ENCODE measurements at places on chromosomes 5 and 9.
A peak's percentile ranks its signal among the peaks of the same experiment; 100 is the strongest.

DNA sequence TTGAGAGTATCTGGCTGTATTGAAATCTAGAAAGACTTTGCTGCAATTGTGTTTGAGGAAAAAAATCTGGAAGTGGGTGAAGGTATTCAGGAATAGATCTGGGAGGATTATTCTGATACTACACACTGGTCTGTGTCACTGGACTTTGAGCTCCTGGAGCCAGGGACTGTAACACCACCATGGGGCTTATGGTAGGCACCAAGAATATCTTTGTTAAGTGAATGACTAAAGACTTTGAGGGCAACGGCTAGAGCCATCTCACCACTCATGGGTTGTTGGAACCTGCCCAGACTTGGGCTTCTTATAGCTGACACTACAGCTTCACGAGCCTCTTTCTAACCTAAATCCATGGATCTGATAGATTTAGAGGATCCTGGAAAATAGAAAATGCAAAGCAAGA is 10.2 kb downstream of the NFX1 start:
- no peak for DNase-seq

DNA sequence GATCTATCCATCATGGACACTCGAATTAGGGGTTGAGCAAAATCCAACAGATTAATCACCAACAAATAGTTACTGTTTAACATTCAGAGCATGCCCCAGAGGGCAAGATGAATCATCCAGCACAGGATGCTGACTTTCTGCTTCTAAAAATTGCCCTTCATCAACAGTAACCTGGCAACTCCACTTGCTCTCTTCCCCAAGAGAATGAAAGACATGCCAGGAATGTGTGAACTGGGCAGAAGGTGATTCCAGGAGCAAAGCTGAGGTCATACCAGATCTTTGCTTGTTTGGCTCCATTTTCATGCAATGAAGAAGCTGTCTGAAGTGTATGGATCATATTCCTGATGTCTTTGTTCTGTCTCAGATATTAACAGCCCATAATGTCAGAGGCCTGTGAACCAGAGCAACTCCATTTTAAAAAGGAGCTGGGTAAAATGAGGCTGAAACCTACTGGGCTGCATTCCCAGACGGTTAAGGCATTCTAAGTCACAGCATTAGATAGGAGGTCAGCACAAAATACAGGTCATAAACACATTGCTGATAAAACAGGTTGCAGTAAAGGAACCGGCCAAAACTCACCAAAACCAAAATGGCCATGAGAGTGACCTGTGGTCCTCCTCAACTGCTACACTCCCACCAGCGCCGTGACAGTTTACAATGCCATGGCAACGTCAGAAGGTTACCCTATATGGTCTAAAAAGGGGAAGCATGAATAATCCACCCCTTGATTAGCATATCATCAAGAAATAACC is 2.5 kb upstream of the ZNF367 start:
- DNase-seq, result peak; percentile 21

DNA sequence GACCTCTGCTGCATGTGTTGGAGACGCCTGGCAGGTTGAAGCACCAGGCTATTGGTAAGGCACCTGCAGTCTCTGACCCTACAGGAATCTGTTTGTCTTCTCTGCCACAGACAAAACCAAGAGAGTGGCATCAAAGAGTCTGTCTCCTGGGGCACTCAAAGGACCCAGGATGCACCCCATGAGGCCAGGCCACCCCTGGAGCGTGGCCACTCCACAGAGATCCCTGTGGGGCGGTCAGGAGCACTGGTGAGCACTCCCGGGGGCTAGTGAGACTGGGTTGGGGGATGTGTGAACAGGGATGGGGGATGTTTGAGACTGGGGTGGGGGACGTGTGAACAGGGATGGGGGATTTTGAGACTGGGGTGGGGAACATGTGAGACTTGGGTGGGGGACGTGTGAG is 240.3 kb downstream of the CACNA1B start:
- no peak for DNase-seq

GRCh38 chr9:72950875-72951442 is 1.9 kb downstream of the ALDH1A1 start:
- no peak for DNase-seq

- no peak for DNase-seq
Observed at GRCh38 chr5:4518903-4519672, 621.0 kb upstream of the ADAMTS16 start.

- DNase-seq, result no peak
Observed at GRCh38 chr9:111016426-111017045, 21.7 kb downstream of the LPAR1 start.

DNA sequence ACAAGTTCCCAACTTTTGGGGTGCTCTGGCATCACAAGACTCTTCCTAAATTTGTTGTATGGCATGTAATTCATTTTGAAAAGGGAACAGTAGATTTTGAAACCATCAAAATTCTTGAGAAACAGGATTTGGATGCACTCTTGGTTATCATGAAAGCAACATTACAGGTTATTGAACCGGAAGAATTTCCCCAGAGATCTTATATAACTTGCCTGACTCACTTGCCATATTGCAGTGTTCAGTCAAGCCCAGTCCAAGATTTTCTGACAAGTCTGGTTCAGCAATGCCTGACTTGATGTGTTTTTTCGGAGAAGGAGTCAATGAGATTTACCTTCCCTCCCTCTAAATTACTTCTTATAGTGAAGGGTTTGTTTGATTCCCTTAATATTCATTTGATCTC is 32.0 kb downstream of the SMIM15 start:
- DNase-seq, result no peak

GRCh38 chr9:105879181-105879580 is 184.8 kb downstream of the TMEM38B start:
- no peak for DNase-seq

GRCh38 chr9:105503881-105504280 is 54.0 kb upstream of the FKTN start:
- DNase-seq, result no peak

GRCh38 chr5:92329759-92330158 is 946.6 kb upstream of the ARRDC3 start:
- DNase-seq, result no peak

DNA sequence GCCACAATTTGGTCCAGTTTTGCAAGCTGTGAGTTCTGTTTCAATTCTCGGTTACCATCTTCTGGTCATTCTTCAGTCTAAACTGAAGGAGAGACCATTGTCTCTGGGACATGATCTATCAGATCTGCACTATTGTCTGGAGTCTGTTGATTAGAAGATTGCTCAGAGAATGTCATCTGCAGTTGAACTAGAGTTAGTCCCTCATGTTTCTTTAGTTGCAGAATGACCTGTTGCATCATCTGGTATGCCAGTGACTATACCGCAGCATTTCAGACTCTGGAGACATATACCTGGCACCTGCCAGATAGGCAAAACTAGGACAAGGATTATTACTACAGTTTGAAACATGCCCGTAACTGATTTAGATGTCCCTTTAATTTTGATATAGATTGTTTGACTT is 194.8 kb downstream of the LRRC70 start:
- no peak for DNase-seq

- DNase-seq, result no peak
Observed at GRCh38 chr9:130320723-130321481, 55.3 kb downstream of the HMCN2 start.

DNA sequence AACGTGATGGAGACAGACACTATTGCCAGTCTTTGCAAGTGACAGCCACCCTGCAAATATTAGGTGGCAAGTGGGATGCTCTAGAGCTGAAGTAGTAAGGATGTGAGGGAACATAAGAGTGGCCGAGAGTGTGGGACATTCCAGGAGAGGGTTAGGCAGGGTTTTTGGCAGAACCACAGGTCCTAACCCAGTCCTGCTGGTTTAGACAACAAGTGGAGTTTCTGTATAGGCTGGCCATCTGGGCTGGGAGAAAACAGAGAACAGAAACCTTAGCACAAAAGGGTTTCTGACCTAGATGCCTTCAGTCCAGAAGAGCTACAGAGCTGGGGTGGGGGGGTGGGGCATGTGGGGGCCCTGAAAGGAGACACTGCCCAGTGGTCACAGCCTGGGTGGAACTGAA is 107.4 kb downstream of the TMEM174 start:
- DNase-seq, result no peak

GRCh38 chr9:7707934-7708333 is 91.6 kb downstream of the DMAC1 start:
- no peak for DNase-seq

- no peak for DNase-seq
Observed at GRCh38 chr9:130522233-130522808, 57.1 kb upstream of the FUBP3 start.

GRCh38 chr5:59813761-59814536 is 79.6 kb downstream of the PDE4D start:
- no peak for DNase-seq

- DNase-seq, result no peak
Observed at GRCh38 chr5:150081541-150082283, 4.6 kb downstream of the CSF1R start.

GRCh38 chr5:179530069-179530998 is 20.0 kb upstream of the RUFY1 start:
- peak; percentile 55 for DNase-seq

DNA sequence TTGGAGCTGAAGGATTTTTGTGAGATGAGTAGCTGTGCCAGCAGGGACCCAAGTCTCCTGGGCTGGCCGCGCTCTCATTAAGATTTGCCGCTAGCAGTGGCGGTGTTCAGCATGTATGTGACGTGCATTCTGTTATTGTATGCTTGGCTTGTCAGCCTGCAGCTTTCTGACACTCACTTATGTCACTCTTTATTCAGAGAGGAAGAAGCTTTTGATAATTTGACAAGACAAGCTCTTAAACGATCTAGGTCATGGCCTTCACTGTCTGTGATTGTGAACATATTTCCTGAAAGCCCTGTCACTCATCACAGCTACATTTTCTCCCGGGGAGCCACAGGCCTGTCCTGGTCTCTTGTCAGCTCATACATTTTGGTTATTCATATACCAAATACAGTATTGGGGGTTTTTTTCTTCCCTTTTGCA is 98.2 kb upstream of the GRHPR start:
- no peak for DNase-seq

GRCh38 chr5:18800293-18801025 is 1166.2 kb downstream of the TAF11L14 start:
- no peak for DNase-seq

DNA sequence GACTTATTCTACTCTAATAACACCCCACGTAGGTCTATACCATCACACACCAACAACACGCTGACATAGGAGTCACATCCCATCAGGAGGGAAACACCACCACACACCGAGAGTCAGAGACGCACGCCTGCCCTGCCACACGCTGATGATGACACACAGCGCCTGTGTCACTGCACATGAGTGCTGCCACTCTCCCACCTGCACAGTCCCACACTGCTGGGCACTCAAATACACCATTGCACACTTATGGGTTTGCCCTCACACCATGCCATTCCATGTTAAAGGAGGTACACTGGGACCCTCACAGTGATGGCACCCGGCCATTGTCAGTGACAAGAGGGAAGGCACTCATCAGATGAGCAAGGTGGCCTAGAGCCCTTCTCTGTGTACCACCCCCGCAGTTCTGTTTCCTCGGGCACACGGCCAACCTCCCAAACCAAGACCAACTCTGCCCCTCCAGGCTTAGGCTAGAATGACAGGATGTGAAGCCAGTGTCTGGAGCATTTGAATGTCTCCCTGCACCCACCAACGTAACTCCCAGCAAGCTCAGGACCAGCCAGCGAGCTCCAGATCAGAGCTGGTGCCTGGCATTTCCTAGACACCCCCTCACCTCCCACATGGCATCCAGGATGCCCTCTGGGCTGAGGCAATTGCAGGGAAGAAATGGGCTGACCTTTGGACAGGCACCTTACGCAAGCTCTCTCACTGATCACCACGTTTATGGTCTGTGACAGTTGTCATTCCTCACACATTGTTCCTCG is 3.6 kb upstream of the CPLX2 start:
- no peak for DNase-seq

GRCh38 chr5:87103616-87104287 is 163.9 kb upstream of the RASA1 start:
- DNase-seq, result no peak

DNA sequence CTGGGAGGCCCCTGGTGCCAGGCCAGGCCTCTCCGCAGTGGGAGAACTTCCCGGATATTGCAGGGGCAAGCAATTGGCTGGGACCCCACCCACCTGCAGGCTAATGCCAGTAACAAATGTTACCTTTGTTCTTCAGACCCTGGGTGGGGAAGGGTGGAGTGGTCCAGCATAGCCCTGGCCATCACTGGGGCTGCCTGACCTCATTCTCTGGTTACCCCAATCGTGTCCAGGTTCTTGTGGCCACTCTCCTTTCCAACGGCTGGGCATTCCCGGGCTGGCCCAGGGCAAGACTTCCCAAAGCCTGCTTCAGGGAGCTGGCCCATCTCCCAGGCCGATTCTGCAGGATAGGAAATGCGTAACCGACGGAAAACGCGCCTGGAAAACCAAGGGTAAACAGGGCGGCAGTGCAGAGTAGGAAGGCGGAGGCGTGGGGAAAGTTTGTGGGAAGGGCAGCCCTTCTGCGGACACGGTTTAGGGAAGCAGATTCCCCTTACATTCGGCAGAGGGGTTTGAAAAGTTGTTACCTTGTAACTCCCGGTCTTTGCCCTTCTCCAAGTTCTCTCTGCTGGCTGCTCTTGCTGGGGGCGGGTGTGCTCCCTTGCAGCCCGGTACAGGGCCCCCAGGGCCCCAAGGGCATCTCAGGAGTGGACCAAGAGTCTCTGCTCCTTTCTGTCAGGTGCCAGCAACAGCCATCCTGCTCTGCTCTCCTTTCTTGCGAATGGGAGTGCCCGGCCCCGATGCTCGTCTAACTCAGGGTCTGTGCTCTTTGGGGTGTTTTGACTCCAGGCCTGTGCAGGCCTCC is 3.5 kb downstream of the NRARP start:
- no peak for DNase-seq

GRCh38 chr5:57754616-57755015 is 272.0 kb upstream of the ACTBL2 start:
- DNase-seq, result no peak

- no peak for DNase-seq
Observed at GRCh38 chr5:178474562-178475184, 115.5 kb downstream of the COL23A1 start.

DNA sequence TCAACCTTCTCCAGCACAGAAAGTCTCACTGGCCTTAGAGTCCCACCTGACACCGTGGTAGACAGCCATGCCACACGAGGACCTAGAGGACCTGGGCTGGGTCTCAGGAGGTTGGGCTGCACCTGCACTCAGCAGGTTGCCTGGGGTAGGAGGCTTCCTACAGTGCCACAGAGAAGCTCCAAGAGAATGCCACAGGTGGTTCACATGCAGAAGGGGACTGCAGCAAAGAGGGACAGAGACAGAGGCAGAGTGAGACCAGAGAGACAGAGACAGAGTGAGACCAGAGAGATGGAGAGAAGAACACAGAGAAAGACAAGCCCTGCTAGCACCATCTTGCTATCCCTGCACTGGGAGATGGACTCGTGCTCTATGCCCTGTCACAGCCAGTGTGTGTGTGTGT is 5.7 kb downstream of the CAMK2A start:
- no peak for DNase-seq

GRCh38 chr9:98575379-98576346 is 133.1 kb downstream of the GABBR2 start:
- no peak for DNase-seq

- peak; percentile 25 for DNase-seq
Observed at GRCh38 chr5:76099286-76099702, 16.1 kb downstream of the SV2C start.

- DNase-seq, result no peak
Observed at GRCh38 chr5:157559301-157559700, 16.3 kb downstream of the ADAM19 start.

Data from activated CD4-positive, alpha-beta T cell treated with anti-CD3 and anti-CD28 coated beads for 4 hours (primary cell).